Omental fat pad (tissue), 4 donors: ENCODE measurements at places on chromosomes 4 and X.

DNA sequence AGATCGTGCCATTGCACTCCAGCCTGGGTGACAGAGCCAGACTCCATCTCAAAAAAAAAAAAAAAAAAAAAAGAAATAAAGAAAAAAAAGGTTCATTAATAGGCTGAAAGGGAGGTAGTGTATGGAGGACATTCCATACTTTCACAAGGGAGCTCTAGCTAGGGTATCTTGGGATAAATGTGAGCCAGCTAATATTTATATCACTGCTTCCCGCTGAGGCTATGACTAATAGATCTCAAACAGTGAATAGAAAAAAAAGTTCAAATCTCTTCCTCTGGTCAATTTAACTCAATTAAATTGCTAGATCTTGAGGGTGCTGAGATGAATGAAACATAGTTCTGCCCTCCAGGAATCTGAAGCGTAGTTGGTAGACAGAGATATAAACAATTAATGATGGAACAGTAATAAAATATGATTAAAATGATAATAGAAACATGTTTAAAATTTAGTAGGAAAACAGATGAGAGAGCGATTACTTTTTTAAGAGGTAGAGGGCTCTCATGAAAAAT, 55.7 kb upstream of the SHISA3 start:
- DNase-seq: no peak

DNA sequence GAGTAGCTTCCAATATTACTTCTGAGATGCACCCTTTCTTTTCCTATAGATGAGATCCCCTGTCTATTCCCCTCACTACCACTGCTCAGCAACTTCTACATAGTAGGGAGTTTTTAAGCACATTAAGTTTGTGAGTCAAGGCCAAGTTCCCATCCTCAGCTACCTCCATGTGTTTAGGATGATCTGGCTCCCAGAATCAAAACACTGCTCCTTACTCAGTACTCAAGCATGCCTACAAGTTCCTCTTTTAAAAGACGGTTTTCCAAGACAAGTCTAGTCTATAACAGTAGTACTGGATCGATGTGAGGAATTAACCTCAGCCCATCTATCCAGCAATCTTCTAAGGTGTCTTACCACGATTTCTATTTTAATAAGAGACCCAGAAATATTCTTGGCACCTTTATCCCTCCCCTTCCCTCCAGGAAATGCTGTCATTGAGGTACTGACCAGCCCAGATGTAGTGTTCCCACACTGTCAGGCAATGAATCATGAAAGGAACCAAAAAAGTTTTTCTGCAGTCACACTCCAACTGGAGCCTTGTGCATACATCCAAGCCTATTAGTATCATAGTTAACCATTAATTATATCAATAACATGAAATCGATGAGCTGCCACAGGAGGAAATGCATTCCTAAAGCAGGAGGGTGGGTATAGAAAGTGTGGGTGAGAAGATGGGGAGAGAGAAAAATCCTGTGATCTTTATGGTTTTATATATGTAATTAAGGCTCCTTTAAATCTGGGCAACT, 29.6 kb downstream of the AREG start:
- no peak for DNase-seq

DNA sequence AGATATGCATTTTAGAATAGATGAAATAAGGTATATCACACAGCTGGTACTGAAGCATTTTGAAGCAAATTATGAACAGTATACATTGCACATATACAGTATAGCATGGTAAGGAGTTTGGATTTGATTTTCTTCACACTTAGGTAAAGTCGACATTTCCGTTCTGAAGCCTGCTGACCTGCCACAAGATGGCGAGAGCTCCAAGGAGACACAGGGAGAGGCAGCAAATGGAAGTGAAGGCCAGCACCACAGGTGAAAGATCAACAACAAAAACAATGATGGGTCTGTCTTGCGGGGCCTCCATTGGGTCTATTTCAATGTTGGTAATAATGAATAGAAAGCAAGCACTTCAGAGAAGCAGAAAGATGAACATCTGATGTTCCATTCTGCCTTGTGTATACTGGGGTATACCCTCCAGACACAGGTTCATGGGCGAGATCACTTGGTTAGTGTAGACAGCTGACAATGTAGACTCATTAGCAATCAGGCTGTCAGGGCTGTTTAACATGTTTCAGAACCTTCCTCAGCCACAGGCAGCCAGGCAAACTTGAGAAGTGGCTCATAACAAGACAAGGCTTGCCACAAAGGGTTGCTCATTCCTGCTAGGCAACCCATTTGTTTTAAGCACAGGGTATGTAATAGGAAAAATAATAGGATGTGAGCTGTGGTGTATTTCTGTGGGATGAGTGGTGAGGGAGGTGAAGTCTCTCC, 21.4 kb upstream of the NOX1 start:
- DNase-seq: no peak

GRCh38 chrX:50093625-50094024, 107.2 kb downstream of the AKAP4 start:
- no peak for DNase-seq

- no peak for DNase-seq
Observed at GRCh38 chr4:156638334-156638733, 333.3 kb downstream of the PDGFC start.

- DNase-seq: no peak
Observed at GRCh38 chr4:163137581-163137980, 29.1 kb downstream of the NAF1 start.

GRCh38 chrX:102975016-102975415, 37.9 kb downstream of the RAB40AL start:
- DNase-seq: no peak

DNA sequence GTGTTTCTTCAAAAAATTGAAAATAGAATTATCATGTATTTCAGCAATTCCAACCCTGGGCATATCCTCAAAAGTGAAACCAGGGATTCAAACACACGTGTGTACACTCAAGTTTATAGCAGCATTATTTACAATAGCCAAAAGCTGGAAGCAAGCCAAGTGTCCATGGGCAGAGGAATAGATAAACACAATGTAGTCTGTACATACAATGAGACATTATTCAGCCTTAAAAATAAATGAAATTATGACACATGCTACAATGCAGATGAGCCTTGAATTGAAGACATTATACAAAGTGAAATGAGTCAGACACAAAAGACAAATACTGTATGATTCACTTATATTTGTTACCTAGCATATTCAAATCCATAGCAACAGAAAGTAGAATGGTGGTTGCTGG, 853.4 kb downstream of the STIM2 start:
- no peak for DNase-seq

GRCh38 chrX:25721564-25721963, 416.6 kb upstream of the MAGEB18 start:
- no peak for DNase-seq

- no peak for DNase-seq
Observed at GRCh38 chr4:131459430-131460101, 1689.5 kb upstream of the PCDH10 start.

DNA sequence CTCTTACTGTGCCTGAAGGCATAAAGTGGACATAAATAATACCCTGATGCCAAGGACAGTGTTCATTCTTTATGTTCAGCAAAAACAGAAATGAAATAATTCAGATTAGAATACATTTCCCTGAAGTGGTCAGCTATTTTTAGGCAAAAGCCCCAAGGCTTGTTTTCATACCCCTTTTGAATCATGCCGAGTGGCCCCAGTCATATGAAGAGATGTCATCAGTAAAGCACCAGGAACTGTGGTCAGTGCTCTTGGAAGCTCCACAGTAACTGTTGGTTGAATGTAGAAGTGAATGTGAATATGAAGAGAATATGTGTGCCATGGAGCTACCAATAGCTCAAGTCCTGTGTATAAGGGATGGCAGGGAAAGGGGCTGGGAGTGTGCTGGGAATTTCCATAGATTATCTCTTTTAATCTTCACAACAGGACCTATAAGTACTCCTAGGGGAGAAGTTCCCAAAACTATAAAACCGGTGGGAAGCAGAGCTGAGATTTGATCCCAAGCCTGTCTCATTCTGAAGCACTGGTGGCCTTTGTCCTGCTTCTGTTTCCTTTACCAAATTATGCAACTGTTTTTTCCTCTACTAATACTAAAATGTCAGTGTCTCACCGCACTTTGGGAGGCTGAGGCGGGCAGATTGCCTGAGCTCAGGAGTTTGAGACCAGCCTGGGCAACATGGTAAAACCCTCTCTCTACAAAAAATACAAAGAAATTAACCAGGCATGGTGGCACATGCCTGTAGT, 52.6 kb downstream of the FNIP2 start:
- DNase-seq: no peak

DNA sequence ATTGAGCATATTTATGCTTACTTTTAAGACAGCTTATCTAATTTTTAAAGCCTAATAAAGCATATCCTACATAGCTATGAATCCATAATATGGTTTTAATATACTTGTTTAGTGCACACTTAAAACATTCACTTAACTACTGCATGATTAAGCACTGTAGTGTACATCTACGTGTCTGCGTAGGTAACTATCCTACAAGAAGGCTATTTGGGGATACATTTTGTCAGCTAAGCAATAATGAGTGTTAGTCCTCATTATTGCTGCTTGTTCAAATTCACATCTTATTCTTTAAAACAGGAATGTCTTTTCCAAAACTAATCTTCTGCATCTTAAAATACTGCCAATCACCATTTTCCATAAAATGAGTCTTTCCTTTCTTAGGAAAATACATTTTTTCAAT, 38.6 kb downstream of the GASK1B start:
- no peak for DNase-seq

DNA sequence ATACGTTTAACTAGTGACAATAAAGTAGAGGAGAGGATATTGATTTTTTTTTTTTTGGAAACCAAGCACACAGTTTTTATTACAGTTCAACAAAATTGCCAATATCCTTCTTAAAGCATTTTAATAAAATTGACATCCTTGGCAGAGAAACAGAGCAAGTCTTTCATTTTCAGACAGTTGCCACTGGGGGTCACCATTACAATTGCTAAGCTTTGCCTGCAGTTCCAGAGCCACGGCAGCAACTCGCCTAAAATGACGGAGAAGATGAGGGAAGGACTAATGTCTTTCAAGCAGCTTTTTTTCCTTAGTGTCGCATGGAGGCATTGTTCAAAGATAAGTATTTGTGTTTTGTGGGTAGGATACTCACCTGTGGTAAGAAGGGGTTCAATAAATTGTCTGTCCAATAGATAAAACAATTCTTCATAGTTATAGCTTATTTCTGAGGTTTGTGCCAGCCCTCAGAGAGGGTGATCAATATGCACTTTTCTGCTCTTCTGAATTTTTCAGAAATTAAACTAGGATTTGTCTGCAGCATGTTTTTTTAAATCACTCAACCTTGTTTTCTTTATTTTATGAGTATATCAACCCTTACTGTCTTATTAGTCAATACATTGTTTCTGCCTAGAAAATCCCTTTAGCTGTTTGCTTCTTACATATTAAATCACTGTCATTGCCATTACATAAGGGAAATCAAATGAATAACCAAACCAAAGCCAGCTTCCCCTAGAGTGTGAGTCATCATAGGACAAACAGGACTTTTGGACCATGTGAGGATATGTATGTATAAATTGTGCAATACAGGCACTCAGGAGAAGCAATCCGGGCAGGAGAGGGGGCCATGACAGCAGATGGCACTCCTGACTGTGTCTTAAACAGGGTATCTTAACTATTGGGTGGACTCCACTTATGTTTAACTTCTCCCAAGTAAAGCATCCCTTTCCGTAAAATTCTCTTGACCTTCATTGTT, 508.1 kb upstream of the ARX start:
- no peak for DNase-seq

GRCh38 chr4:130110770-130111169, 1014.8 kb downstream of the C4orf33 start:
- no peak for DNase-seq

DNA sequence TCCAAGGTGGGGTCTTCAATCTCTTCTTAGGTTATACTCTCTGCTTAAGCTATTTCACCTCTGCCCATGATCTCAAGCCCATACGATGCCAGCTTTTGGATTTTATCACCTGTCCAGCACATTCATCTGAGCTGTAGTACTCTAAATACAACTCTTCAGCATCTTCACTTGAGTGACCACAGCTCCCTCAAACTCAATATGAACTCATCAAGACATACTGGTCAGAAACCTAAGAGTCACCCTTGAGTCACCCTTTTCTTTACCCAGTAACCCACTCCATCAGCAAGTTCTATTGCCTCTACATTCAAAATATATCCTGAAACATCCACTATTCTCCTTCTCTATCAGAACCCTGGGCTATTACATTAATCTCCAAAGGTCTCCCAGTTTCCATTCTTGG, 69.4 kb downstream of the DCHS2 start:
- DNase-seq: no peak

- DNase-seq: no peak
Observed at GRCh38 chrX:11740794-11741193, 17.2 kb upstream of the MSL3 start.

GRCh38 chr4:73901031-73901430, 31.8 kb downstream of the CXCL1 start:
- DNase-seq: no peak

- DNase-seq: no peak
Observed at GRCh38 chrX:110691446-110691845, 104.2 kb downstream of the CHRDL1 start.

DNA sequence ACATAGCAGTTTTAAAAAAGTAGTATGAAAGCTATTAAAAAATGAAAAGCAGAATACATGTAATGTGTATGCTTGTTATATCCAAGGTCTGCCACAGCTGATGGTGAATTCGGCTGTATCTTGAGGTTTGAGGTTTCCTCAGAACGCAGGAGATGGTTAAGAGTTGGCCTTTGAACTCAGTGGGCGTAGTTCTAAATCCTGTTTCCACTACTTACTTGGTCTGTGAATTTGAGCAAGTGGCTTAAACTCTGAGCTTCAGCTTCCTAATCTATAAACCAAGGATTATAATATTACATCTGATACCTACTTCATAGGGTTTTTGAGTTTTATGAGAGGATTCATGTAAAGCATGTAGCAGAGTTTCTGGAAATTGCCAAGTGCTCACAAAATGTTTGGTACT, 125.2 kb downstream of the STIM2 start:
- DNase-seq: no peak

DNA sequence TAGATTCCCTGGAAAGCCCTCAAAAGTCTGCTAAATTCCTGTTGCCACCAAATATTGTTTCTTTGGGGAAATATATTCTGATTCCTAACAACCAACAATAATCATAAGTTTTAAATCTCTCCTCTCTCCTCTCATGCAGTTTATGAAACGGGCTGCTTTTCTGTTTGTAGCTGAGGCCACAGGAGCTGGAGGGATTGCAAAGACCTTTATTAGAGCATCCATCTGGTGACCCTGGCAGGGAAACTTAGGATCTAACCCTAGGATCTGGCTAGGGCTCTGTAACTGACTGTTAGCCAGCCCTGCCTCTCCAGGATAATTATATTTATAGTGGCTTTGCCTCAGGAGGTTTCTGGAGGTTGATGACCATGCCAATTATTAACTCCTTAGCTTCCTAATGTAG, 56.9 kb downstream of the SMAD1 start:
- no peak for DNase-seq

- no peak for DNase-seq
Observed at GRCh38 chrX:120463241-120463640, 5.9 kb downstream of the LAMP2 start.

DNA sequence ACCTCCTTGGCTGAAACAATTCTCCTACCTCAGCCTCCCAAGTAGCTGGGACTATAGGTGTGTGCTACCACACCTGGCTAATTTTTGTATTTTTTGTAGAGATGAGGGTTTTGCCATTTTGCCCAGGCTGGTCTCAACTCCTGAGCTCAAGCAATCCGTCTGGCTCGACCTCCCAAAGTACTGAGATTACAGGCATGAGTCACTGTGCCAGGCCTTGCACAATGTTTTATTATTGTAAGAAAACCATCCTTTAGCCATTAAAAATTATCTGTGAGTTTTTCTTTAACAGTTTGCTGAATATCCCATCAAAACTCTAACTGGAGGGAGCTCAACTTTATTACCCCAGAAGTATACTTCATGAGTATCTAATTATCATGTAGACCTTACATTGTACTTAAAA, 900.3 kb downstream of the PCDH7 start:
- no peak for DNase-seq

GRCh38 chr4:150425161-150425560, 156.8 kb upstream of the MAB21L2 start:
- no peak for DNase-seq
